IMR-90 (cell line): ENCODE measurements at places on chromosomes 16 and 17. TPM values are rescaled to one million over a fixed set of nuclear protein-coding genes. Genes with fewer than 3 reads are reported as not detected.
A peak's percentile ranks its signal among the peaks of the same experiment; 100 is the strongest.

Gene GSE1
- total RNA-seq = 9.4 and 14.9 TPM in 2 replicates

GRCh38 chr16:25093208-25094061, 18.1 kb upstream of the LCMT1 start:
- no peak overlapping the region for H3K27ac ChIP-seq
- no peak overlapping the region for H3K4me3 ChIP-seq
- H3K4me1 ChIP-seq = peaks cover 12% of the 10 kb centered on the region
- no peak for DNase-seq
- H3K27me3 ChIP-seq = no peaks in the 10 kb centered on the region

Gene FOXF1
- total RNA-seq = 2.7 and 4.2 TPM in 2 replicates

Gene KRT27
- total RNA-seq = not detected in 2 replicates

Gene RDM1
- total RNA-seq = 0.18 TPM in 1 of 2 replicates, not detected in the other

Gene HYDIN
- under 0.01 and 0.18 TPM in 2 replicates for total RNA-seq

GRCh38 chr16:49112754-49113153, 168.9 kb downstream of the CBLN1 start:
- H3K27me3 ChIP-seq = no peaks in the 10 kb centered on the region
- no peak for DNase-seq
- H3K27ac ChIP-seq = no peak overlapping the region
- no peak overlapping the region for H3K4me3 ChIP-seq
- H3K36me3 ChIP-seq = no peaks in the 10 kb centered on the region

- H3K36me3 ChIP-seq = peaks cover 6% of the 10 kb centered on the region
- no peak for DNase-seq
- no peaks in the 10 kb centered on the region for H3K4me1 ChIP-seq
- H3K27me3 ChIP-seq = no peaks in the 10 kb centered on the region
- no peak overlapping the region for H3K4me3 ChIP-seq
These were observed 66.7 kb downstream of the CCDC182 start for GRCh38 chr17:57678393-57678792.

Gene OR4D1
- not detected in 2 replicates for total RNA-seq

DNA sequence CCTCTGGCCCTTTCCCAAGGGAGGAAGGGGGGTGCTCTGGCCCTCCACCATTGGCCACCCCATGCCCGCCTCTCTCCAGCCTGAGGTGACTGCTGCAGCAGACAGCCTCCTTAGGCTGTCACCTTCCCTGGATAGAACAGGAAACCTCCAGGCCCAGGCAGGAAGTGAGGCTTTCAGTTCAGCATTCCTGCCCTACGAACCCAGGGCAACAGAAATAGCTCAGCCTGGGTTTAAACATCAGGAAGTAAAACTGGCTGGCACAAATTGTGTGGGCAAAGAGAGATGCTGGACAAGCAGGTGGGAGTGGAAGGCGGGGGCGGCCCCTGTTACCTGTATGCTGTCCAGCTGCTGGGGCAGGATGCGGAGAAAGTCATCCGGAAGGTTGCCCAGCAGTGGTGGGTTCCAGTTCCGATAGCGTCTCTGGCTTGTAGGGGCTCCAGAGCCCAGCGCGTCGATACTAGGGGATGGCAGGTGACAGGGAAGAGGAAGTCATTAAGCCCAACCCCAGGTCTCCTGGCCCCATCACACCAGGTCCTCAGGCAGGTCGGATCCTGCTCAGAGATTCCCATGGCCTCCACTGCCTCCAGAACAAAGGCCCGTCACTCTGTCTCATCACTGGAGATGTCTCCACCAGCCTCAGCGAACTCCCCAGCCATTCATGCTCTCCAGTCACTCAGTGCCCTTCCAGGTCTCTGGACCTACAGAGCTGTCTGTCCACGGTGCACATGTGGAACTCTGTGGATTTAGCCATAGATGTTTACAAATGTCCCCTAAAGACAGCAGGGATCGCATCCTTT, 23.6 kb upstream of the MRPS23 start:
- peaks cover 56% of the 10 kb centered on the region for H3K4me1 ChIP-seq
- H3K27me3 ChIP-seq = no peaks in the 10 kb centered on the region
- peak overlapping the region; percentile 89 for H3K27ac ChIP-seq
- peaks cover 32% of the 10 kb centered on the region for H3K36me3 ChIP-seq

DNA sequence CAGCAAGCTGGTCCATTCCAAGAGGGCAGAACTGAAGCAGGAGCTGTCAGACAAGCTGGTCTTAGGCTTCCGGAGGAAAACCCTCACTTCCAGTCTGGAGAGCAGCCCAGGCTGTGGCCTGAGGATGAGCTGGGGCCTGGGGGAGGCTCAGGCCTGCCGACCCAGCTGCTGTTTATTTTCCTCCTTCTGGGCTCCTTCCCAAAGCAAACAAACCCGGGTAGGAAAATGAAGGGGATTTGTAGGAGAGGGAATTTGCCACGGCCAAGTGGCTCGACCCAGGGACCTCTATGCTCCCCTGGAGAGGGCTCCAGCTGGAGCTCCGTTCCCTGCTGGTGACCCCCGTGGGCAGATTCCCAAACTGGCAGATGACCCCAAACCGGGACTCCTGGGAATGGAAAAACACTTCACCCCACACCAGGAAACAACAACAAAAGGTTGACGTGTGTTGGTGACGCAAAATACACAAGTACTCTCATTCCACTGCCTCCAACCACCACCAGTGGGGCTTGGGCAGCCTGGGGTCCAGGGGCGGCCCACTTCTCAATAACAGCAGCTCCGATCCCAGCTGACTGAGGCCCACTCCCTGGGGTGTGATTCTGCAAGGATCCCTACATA, 8.8 kb downstream of the JUP start:
- H3K27me3 ChIP-seq = no peaks in the 10 kb centered on the region
- peak overlapping the region; percentile 82 for H3K27ac ChIP-seq
- peak; percentile 96 for DNase-seq
- H3K4me3 ChIP-seq = no peak overlapping the region
- peaks cover 7% of the 10 kb centered on the region; the same call in 1 of the 2 replicates for H3K36me3 ChIP-seq

- no peaks in the 10 kb centered on the region for H3K36me3 ChIP-seq
- H3K4me3 ChIP-seq = no peak overlapping the region
- no peak overlapping the region for H3K27ac ChIP-seq
- H3K4me1 ChIP-seq = peaks cover 3% of the 10 kb centered on the region; the same call in 1 of the 2 replicates
These were observed 231.4 kb upstream of the WSCD1 start for GRCh38 chr17:5838661-5839300.

Gene PIK3R6
- not detected in 2 replicates for total RNA-seq

DNA sequence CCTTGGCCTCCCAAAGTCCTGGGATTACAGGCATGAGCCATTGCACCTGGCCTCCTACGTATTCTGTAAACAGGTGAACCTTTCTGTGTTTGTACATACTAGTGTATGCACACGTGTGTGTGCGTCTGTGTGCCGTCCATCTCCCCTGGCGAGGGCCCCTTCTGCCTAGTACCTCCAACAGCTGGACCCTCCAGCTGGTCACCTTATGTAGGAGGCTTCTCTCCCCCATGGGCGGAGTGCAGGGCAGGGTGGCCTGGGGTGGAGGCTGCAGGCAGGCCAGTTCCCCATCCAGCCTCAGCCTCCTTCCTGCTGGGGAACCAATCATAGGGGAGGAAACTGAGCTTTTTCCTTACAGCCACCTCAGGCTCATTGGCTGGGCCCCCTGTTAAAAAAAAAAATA, 24.4 kb upstream of the DOC2B start:
- no peak for DNase-seq
- H3K27me3 ChIP-seq = peaks cover 15% of the 10 kb centered on the region
- no peak overlapping the region for H3K4me3 ChIP-seq
- no peak overlapping the region for H3K27ac ChIP-seq

GRCh38 chr16:19817122-19817521, 67.5 kb downstream of the GPRC5B start:
- no peaks in the 10 kb centered on the region for H3K27me3 ChIP-seq
- no peak for DNase-seq
- no peak overlapping the region for H3K27ac ChIP-seq
- H3K4me1 ChIP-seq = no peaks in the 10 kb centered on the region; the same call in 1 of the 2 replicates

GRCh38 chr17:78965491-78965924, 14.2 kb downstream of the LGALS3BP start:
- peaks cover 17% of the 10 kb centered on the region; the same call in 1 of the 2 replicates for H3K36me3 ChIP-seq
- H3K4me3 ChIP-seq = no peak overlapping the region
- peaks cover 5% of the 10 kb centered on the region for H3K4me1 ChIP-seq
- H3K27me3 ChIP-seq = no peaks in the 10 kb centered on the region
- no peak for DNase-seq
- no peak overlapping the region for H3K27ac ChIP-seq

DNA sequence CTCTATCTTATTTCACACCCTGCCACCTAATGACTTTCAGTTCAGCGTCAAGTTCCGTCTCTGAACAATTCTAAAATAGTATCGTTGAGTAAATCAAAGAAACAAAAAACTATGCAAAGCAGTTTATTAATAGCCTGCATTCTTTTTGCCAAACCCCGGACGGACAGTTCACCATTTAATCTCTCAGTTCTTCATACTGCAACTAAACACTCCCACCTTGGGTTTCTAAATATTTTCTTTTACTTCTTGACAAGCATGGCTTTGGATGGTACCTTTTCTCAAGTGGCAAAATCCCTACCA, 1.2 kb downstream of the MYH11 start:
- H3K27ac ChIP-seq = no peak overlapping the region
- H3K36me3 ChIP-seq = no peaks in the 10 kb centered on the region
- H3K4me3 ChIP-seq = no peak overlapping the region
- no peak for DNase-seq

DNA sequence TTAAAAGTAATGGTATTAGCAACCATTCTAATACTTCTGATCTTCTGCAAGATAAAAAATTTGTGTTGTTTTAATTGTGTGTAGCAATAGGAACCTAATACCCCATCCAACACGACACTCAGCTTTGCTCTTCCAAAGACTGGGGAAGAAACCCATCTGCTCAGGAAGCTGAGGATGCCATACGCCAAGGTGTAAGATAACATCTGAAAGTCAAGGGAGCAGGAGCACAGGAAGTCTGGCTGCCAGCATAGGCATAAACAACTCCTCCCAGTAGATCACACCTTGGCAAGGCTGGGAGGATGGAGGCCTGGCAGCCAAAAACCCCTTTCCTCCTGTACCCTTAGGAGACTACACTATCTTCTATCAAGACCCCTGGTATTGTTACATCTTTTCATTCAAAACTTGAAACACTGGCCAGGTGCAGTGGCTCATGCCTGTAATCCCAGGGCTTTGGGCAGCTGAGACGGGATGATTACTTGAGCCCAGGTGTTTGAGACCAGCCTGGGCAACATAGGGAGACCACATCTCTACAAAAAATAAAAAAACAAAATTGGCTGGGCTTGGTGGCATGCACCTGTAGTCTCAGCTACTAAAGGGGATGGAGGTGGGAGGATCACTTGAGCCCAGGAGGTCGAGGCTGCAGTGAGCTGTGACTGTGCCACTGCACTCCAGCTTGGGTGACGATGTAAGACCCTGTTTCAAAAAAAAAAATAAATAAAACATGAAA, 5.7 kb upstream of the SPHK1 start:
- H3K27me3 ChIP-seq = no peaks in the 10 kb centered on the region
- no peak for DNase-seq
- H3K27ac ChIP-seq = no peak overlapping the region
- H3K36me3 ChIP-seq = no peaks in the 10 kb centered on the region
- H3K4me1 ChIP-seq = peaks cover 8% of the 10 kb centered on the region; the same call in 1 of the 2 replicates

Gene CORO6
- total RNA-seq = 2.8 and 3.4 TPM in 2 replicates

DNA sequence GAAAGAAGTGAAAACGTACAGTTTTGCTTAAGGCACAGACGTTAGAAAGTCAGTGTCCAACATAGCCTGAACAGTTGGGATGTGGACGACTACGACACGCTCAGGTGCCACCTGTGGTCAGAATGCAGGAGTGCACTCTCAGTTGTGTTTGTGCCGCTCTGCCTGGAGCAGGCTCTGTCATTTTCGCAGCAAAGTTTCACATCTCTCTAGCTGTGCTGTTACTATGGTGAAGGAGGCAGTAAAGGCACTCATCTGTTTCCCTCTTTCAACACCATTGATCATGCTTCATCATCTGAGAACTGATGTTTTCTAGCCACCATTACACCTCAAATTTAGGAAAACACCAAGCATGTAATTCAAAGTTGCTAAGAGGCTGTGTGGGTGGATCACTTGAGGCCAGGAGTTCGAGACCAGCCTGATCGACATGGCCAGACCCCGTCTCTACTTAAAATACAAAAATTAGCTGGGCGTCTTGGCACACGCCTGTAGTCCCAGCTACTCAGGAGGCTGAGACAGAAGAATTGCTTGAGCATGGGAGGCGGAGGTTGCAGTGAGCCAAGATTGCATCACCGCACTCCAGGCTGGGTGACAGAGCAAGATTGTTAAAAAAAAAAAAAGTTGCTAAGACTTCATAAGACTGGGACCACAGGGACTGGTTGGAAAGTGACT, 44.9 kb upstream of the DNAJA2 start:
- no peak overlapping the region for H3K4me3 ChIP-seq
- no peaks in the 10 kb centered on the region for H3K4me1 ChIP-seq
- H3K36me3 ChIP-seq = no peaks in the 10 kb centered on the region
- no peak overlapping the region for H3K27ac ChIP-seq
- peaks cover 4% of the 10 kb centered on the region for H3K27me3 ChIP-seq

DNA sequence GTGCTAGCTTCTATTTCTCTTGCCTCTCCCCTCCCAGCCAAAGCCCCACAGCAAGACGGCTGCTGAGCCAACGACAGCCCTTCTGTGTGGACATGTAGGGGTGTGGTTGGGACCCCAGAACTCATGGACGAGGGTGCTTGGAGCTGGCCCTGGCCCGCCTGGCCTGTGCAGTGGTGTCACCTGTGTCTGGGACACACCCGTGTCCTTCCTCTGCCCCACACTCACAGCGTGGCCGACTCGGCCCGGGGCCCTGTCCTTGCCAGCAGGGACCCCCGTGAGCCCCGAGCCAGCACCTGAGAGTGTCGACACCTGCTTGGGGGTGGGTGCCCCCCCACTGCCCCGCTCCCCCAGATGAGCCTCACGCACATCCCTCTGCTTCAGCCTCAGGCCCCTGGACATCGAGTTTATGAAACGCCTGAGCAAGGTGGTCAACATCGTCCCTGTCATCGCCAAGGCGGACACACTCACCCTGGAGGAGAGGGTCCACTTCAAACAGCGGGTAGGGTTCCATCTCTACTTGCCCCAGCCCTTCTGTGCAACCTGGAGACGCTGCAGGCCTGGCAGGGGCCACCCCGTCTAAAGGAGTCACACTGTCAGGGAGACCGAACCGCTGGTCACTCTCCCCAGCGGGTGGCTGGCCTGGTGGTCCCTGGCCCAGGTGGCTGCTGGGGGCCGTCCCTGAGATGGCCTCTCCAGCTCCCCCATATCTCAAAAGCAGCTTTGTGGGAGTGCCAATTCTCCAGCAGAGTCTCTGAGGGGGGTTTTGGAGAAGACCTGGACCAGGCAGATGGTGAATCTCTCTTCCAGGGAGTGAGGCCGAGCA, 349.8 kb downstream of the SEC14L1 start:
- no peak for DNase-seq
- H3K4me1 ChIP-seq = peaks cover 3% of the 10 kb centered on the region; the same call in 1 of the 2 replicates
- no peak overlapping the region for H3K4me3 ChIP-seq
- peaks cover 85% of the 10 kb centered on the region for H3K36me3 ChIP-seq
